Gastroesophageal sphincter (tissue), 4 donors: ENCODE measurements at places on chromosomes 4 and X. TPM values are rescaled to one million over a fixed set of nuclear protein-coding genes. Genes with fewer than 3 reads are reported as not detected.

Gene SMR3B
- not detected for total RNA-seq

Gene ASB9
- total RNA-seq = 2.8 TPM

Gene SNX12
- total RNA-seq = 81.7 TPM

Gene TSPAN5
- total RNA-seq = 9.8 TPM

Gene SLC34A2
- total RNA-seq = 7.8 TPM

DNA sequence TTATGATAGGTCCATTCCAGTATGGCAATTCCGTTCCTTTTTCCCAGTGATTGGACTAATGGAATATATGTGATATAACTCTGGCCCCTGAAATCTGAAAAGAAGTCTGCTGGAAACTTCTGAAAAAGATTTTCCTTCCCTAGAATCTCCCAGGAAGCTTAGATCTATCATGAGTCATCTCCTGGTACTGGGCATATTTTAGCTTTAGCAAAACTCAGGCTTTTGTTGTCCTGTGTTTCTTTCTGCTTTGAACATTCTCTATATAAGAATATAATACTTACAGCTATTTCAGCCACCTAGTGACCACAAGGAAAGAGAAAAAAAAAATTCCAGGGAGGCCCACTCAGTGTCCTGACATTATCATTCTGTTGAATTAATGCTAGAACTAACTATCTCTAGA is 597.2 kb upstream of the GRIA3 start:
- ATAC-seq = no peak

GRCh38 chrX:136138939-136139338 is 8.4 kb upstream of the FHL1 start:
- no peak for ATAC-seq

- no peak for ATAC-seq
Measured at GRCh38 chr4:130636486-130636885, 1540.5 kb downstream of the C4orf33 start.

- no peak for ATAC-seq
Measured at GRCh38 chr4:145563293-145563985, 55.7 kb upstream of the MMAA start.

DNA sequence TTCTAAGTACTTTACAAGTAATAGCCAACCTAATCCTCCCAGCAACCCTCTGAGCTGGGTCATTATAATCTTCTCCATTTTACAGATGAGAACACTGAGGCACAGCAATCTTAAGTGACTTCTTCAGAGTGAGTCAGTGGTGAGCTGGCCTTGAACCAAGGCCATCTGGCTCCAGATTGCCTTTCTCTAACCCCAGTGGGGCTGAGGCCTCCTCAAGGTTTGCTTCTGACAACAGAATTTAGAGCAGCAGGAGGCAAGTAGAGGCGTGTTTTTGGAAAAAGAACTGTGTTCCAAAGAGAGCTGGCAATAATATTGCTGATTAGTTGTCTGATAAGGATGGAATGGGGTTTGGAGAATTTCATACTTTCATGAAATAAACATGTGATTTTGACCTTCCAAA is 41.2 kb downstream of the PIR start:
- ATAC-seq = peak; percentile 34

GRCh38 chr4:6619466-6620255 is 20.8 kb upstream of the MRFAP1 start:
- no peak for ATAC-seq

DNA sequence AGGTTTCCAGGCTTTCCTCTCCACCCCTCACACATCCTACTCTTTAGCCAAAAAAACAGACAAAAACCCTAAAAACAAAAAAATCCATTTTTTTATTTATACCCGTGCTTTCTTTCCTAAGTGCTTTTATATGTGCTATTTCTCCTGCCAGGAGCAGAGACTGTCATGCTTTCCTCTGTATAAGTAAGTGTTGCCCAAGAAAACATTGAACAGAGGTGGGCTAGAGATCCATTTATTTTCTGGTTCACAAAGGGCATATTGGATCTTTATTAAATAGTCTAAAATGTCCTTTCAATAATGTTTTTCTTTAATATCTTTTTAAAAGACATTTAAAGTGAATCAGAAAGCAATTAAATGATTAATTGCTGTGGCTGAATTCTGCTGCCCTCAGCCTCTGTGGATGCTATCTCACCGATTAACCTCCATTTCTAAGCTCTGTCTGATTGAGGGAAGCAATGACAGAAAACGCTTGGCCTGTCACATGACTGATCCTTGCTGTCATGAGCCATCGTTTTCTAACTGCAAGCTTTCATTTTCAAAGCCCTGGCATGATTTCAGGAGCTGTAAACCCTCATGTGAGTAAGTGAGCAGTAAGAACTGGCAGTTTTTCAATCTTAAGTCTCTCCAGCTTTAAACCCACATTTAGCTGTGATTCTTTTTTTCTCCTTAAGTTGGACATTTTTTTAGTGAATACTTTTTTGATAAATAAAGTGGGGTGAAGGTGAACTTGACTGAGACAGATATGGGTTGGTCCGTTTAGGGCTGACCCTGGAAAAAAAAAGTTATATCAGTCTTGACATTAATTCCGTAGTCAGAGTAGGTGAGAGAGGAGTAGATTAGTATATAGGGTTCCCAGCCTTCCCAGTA is 180.7 kb upstream of the PGRMC2 start:
- peak; percentile 88 for ATAC-seq

DNA sequence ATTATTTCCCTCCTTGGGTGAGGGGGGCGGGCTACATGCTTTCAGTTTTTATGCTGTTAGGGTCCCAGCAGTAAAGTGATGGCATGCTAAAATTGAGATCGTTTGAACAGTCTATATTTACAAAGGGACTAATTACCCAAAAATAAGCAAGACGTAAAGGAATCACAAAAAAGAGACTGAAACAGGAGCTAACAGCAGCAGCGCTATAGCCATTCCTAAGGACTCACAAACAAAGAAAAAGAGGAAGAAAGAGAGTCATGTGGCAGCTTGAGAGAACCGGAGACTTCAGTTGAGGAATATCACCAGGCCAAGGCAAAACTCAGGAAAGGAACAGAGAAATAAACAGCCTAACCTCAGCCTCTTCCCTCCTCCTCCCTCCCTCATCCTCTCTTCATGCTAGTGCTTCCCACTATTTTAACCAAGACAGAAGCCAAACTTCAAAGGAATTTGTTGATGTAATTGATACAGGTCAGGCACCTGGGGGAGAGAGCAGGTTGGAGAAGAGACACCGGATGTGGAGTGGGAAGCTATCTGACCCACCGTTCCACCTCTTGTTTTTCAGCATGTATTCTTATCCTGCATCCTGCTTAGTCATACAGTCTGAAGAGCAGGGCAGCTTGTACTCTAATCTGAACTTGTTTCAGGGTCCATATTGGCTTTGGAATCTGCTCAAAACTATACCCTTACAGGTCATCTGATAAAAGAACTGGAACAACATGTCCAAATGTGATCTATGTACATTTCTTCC is 383.7 kb downstream of the NAF1 start:
- ATAC-seq = peak; percentile 25

- ATAC-seq = no peak
Measured at GRCh38 chr4:103425406-103425805, 227.3 kb upstream of the CENPE start.

- no peak for ATAC-seq
Measured at GRCh38 chr4:12409507-12410190, 981.0 kb upstream of the HS3ST1 start.
